AG09319 (cell line): ENCODE measurements at places on chromosomes 16 and 17.

DNA sequence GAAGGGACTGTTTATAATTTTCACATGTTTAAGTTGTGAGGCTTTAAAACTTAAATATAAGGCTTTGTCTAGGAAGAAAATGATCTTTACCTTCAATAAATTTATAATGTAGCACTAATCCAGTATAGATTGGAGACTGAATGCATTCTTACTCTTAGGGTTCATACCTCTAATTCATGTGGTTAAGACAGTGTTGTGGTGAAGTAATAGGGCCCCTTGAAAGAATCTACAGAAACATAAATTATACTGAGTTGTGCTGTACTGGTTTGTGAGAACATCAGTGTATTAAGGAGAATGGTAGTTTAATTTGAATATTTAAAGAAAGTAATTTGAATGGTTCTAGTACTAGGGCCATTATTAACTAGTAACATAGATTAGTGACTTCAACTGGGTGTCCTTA lies 13.7 kb downstream of the HAPSTR1 start:
- DNase-seq = no peak

DNA sequence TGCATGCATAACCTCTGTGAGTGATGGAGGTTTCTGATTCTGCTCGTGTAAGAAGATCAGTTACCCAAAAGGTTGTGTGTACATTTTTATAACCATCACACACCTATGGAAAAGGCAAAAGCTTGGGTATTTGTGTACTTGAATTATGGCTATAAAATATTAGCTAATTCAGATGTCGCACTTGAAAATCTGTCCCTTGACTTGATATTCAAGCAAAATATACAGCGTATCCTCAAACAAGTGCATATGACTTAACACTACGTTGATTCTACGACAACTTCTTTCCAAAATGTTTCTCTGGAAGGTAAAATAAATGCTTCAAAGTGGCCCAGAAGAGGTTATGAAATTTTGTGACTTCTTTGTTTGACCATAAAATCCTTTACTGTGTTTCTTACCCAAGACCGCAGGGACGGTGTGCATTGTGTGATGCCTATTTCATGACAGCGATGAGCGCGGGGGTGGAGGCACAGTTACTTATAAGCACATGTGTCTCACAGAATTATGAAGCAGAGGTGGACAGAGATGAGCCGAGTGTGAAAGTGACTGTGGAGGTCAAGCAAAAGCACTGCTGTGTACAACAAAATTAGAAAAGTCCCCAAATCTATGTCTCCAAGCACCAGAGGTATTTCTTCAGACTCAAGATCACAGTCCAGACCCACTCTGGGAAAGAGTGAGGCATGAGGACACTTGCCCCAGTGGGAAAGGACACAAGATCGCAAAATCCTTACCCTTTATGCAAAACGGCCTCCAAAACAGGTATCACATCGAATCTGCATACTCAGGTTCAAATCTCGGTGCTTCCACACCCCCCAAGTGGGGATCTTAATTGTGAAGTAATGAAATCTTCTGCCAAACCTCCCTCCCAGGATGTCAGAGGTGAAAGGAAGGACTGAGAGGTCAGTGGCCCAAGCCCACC lies 4.1 kb upstream of the HOXB9 start:
- no peak for DNase-seq

DNA sequence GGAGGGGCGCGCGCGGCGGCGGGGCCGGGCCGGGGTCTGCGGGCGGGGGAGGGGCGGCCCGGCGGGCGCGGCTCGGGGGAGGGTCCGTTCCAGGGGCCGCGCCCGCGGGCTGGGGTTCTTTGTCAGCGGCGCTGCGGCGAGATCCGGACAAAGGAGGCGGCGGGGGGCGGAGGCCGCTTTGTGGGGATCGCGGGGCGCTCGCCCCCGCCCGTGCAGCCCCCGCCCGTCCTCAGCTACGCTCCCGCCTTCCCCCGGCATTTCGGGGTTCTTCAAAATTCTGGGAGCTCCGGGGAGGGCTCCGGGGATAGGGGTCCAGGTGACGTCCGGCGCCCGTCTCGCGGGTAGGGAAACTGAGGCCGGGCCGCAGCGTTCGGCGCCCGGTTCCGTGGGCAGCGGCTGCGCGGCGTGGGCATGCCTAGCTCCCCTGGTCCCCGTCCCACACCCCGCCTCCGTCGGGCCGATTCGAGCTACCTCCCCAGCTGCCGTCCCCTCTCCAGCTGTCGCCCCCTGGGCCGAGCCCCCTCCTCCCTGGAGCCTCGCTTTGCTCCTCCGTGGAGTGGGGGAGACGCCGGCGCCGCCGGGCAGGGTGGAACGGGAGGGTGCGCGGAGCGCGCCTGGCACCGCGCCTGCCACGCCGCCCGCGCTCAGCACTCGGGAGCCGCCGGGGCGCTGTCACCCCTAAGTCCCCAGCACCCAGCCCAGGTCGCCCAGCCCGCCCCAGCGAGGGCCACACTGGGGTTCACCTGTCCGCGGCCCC lies 546 bp downstream of the SNN start:
- no peak for DNase-seq

- no peak for DNase-seq
These were observed 688.9 kb upstream of the KIF2B start for GRCh38 chr17:53133876-53134275.

DNA sequence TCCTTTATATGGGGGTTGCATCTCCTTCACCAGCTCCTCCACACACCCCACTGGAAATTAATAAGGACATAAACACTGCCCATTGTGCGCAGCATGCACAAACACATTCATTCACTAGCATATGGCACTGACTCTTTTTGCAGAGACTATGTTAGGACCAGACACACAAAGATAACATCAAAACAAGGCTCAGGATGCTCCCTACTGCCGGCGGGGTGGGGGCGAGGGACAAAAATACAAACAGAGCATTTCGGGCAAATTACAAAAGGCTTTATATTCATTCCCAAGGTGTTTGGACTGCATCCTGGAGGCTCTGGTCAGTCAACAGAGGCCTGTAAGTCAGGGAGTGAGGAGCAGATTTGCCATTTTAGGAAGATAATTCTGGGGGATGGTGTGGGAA lies 299.7 kb downstream of the SLC39A11 start:
- DNase-seq = no peak

GRCh38 chr17:78525511-78526160 lies 51.6 kb downstream of the DNAH17 start:
- DNase-seq = no peak

GRCh38 chr17:56833057-56833808 lies 487 bp downstream of the C17orf67 start:
- DNase-seq = no peak

DNA sequence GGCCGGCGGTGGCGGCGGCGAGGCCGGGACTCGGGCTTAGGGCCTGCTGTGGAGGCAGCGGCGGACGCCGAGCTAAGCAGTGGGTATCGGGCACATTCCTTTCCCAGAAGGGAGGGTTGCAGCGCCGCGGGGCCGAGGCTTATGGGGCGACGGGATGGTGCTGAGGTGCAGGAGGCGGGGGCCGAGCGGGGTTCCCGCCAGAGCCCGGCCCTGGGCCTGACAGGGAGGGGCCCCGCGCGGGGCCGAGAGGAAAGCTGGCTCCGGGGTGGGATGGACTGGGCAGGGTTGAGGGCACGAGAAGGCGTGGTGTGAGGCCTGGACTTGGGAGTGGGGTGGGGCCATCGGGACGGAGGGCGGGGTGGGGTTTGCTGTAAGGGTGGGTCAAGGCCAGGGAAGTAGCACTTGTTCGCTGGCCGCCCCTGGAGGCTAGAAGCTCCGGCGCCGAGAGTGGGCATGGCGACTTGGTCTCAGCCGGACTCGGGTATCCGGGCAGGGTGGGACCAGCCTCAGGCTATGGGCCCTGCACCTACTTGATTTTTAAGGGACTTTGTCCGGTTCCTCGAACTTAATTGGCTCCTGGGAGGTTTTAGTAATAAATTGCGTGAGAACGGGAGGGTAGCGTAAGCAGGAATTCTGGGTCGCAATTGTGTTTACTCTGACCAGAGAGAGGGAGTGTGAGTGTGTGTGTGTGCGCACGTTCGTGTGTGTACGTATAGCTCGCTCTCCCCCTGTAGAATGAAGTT lies 396 bp downstream of the NFE2L1 start:
- DNase-seq = peak; percentile 90

DNA sequence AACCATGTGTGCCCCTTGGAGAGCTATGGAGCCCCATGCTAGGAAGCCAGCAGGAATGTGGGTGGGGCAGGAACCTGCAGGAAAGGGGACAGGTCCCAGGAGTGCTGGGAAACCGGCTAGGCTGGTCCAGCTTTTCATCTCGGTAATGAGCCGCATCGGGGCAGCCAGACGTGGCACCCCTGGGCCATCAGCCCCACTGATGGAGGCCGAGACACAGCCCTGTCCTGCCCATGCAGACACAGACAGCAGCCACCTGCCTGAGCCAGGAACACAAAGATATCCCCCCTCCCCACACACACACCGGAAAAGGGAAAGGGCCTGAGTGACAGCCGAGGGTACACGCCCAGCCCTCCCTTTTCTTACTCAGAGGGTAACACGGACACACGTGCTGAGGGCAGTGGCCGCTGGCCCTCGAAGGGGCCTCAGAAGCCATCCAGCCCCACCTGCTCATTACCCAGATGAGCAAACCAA lies 18.1 kb downstream of the PPL start:
- no peak for DNase-seq

DNA sequence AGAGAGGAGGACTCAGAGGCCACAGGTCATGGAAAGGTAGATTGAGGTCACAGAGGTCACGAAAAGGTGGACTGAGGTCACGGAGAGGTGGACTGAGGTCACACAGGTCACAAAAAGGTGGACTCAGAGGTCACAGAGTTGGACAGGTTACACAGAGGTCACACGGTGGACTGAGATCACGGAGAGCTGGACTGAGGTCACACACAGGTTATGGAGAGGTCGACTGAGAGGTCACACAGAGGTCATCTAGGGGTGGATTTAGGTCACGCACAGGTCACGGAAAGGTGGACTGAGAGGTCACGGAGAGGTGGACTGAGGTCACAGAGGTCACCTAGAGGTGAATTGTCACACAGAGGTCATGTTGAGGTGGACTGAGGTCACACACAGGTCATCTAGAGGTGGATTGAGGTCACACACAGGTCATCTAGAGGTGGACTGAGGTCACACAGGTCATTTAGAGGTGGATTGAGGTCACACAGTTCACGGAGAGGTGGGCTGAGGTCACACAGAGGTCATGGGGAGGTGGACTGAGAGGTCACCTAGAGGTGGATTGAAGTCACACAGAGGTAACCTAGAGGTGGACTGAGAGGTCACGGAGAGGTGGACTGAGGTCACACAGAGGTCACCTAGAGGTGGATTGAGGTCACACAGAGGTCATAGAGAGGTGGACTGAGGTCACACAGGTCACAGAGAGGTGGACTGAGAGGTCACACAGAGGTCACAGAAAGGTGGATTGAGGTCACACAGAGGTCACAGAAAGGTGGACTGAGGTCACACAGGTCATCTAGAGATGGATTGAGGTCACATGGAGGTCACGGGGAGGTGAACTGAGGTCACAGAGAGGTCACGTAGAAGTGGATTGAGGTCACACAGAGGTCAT lies 26.7 kb upstream of the JPT2 start:
- DNase-seq = no peak

- DNase-seq = no peak
These were observed 71.3 kb downstream of the SRCIN1 start for GRCh38 chr17:38534498-38534885.

GRCh38 chr16:20327444-20328041 lies at the start of gene GP2:
GP2 (minus strand) TSS chr16:20327513; CDS start chr16:20326431, 1,082 bp downstream.
- DNase-seq = no peak

DNA sequence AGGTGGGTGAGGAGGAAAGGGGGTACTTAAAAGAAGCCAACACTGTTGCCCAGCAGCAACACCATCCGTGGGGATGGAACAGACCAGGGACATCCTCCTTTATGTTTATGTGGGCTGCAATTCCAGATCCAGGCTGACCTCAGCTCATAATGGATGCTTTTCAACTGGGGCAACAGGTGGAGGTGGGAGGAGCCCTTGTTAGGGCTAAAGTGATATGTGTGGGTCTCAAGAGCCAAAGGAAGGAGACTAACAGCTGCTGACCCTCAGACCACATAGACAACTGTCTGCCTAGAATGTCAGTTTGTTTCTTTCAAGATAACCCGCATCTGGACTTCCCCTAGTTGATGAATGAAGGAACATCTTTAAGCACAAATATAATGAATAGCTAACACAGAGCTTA lies 2.0 kb upstream of the INPP5K start:
- DNase-seq = no peak

DNA sequence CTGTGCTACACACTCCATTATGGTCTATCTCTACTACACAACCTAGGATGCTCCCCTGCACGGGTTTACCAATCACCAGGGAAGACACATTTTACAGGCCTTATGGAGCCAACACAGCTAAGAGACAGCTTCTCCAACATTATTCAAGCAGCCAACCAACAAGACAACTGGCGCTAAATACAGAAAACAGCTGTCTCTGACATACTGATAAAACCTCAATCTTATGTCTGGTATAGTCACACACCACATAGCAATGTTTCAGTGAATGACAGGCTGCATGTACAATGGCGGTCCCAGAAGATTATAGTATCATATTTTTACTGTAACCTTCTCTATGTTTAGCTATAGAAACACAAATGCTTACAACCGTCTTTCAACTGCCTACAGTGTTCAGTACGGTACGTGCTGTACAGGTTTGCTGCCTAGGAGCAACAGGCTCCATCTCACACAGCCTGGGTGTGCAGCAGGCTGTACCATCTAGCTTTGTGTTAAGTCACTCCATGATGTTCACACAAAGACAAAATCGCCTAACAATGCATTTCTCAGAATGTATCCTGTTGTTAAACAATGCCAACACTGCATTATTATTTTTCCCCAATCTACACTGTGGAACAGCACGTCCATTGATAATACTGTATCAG lies 10.9 kb downstream of the USP22 start:
- DNase-seq = no peak

DNA sequence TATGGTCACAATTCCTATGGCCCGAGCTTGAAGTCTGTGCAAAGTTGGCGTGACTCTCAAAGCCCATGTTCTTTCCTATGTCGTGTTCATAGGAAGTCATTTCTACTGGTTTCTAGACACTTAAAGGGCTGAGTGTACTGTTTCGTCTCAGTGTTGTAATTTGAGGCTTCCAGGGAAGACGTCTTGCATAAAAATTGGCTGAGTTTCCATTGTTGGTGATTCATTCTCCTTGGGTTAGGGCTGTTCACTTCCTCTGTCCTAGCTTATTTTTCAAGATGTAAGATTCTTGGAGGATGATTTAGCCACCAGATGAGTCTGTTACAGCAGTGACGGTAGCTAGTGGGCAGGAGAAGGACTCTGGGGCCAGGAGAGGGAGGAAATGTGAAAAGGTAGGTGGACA lies 43.1 kb downstream of the PIK3R5 start:
- DNase-seq = peak; percentile 74

DNA sequence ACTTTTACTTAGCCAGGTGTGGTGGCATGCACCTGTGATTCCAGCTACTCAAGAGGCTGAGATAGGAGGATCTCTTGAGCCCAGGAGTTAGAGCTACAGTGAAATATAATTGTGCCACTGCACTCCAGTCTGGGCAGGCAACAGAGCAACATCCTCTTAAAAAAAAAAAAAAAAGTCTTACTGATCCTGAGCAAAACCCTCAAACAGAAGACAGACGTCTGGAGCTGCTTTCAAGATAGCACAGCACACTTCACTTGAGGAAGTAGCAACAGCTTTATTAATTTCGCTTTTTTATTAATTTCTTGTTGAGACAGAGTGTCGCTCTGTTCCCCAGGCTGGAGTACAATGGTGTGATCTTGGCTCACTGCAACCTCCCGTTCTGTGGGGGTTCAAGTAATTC lies 10.2 kb upstream of the GGA2 start:
- DNase-seq = no peak
